Glomerular endothelial cell (primary cell): ENCODE measurements at places on chromosomes 3 and 15. TPM values are rescaled to one million over a fixed set of nuclear protein-coding genes. Genes with fewer than 3 reads are reported as not detected.

Gene SH2D7
- total RNA-seq = not detected in 2 replicates

Gene EXD1
- total RNA-seq = 0.53 TPM in 1 of 2 replicates, not detected in the other

Gene USP13
- total RNA-seq = 10.7 and 23.3 TPM in 2 replicates

Gene SFMBT1
- total RNA-seq = 1.6 and 4.1 TPM in 2 replicates

Gene PARP15
- 1.1 and 4.3 TPM in 2 replicates for total RNA-seq

Gene FHIT
- 0.48 and 8.1 TPM in 2 replicates for total RNA-seq

Gene GOLGA6A
- total RNA-seq = not detected in 2 replicates

Gene MINAR1
- 0.29 and 1.5 TPM in 2 replicates for total RNA-seq

Gene CYP19A1
- not detected in 2 replicates for total RNA-seq

Gene NSMCE3
- 12.0 and 12.7 TPM in 2 replicates for total RNA-seq

Gene GRK7
- total RNA-seq = not detected in 2 replicates

Gene MED12L
- total RNA-seq = 0.05 and 0.29 TPM in 2 replicates

Gene STARD5
- 1.4 TPM in 2 replicates for total RNA-seq

Gene RPS27L
- total RNA-seq = 264 and 330 TPM in 2 replicates

Gene SEMA3F
- 95.6 and 106 TPM in 2 replicates for total RNA-seq

Gene CYP1A2
- total RNA-seq = not detected in 2 replicates

Gene STARD9
- total RNA-seq = 8.7 and 18.2 TPM in 2 replicates

Gene UBP1
- 54.1 and 75.0 TPM in 2 replicates for total RNA-seq

Gene ZIC1
- 0.06 TPM in 1 of 2 replicates, not detected in the other for total RNA-seq

Gene CCR4
- 0.64 and 0.78 TPM in 2 replicates for total RNA-seq

Gene TMCO5A
- total RNA-seq = not detected in 2 replicates

Gene FAM81A
- 0.41 TPM in 1 of 2 replicates, not detected in the other for total RNA-seq
